ENCODE measurements at places on chromosomes 4 and X. TPM values are rescaled to one million over a fixed set of nuclear protein-coding genes. Genes with fewer than 3 reads are reported as not detected.

Gene GPAT3
- 14.1 TPM for total RNA-seq

Gene WNK3
- total RNA-seq: 0.86 TPM

Gene SPOCK3
- 0.65 TPM for total RNA-seq

Gene ADGRA3
- total RNA-seq: 23.0 TPM

Gene RAP1GDS1
- total RNA-seq: 62.9 TPM

Gene MAOB
- 4.2 TPM for total RNA-seq

Gene GC
- not detected for total RNA-seq

Gene PABPC1L2B
- not detected for total RNA-seq

Gene TRIM61
- total RNA-seq: 3.0 TPM

Gene PACRGL
- 18.2 TPM for total RNA-seq

Gene TMEM255A
- 0.07 TPM for total RNA-seq

Gene PABPC4L
- 0.26 TPM for total RNA-seq

Gene MAGEA11
- not detected for total RNA-seq

Gene TCEAL2
- total RNA-seq: 0.23 TPM

Gene GPR34
- 0.07 TPM for total RNA-seq

Gene SMIM43
- total RNA-seq: 0.76 TPM

Gene SMIM9
- total RNA-seq: not detected

Gene CDX4
- not detected for total RNA-seq

Gene TRAPPC11
- total RNA-seq: 45.1 TPM

Gene CLDN24
- total RNA-seq: not detected

All from smooth muscle cell of the pulmonary artery (primary cell).